ENCODE measurements at places on chromosomes 2 and 18.
A peak's percentile ranks its signal among the peaks of the same experiment; 100 is the strongest.

DNA sequence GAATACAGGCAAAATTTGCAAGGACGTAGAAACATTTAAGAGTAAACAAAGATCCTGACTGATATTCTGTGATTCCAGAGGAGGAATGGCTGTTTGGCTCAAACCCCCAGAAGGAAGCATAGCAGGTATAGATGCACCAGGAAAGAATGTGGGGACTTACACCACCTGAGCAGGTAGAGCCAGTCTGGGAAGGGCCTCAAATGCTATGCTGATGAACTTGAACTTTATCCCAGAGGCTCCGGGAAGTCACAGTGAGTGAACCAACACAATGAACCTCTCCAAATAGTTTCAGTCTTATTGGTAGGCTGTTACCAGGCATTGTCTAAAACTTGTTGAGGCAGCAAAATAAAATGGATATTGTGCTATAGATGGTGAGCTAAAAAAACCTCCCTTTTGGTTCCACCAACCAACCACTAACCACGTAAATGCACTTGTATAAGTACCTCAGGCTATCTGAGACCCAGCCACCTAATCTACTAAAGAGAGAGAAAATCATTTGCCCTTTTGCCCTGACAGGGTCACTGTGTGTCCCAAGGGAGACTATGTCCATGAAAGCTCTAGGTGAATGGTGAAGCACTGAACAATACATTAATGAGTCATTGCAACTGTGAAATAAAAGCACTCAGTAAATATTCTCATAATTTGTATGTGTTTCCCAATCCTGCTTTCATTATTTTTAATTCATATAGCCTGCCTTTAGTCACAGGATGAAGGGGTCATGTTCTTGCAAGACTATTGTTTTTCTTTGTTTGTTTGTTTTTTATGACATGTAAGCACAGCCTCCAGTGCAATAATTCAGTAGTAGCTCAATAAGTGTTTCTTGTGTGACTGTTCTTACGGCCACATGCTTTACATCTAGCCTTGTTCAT, 911.6 kb downstream of the EPHA4 start:
- no peak for DNase-seq

- DNase-seq, result no peak
Measured at GRCh38 chr18:49656073-49656692, 94.3 kb downstream of the LIPG start.

DNA sequence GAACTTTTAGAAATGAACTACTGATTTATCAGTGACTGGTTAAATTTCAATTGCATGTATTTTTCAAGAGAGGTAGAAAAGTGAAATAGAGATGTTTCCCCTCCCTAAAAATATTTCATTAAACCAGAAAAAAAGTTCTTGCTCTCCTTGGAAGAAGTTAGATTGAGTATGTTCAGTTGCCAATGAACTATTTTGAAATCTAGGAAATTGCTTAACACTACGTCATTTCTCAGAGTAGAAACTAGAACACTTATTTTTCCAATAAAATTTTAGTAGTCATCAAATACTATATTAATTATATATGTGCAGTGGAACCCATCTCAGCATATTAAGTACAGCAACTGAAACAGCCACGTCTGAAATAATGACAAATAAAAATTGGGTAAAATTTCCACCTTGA, 51.8 kb upstream of the STAT1 start:
- DNase-seq, result no peak

GRCh38 chr2:71417300-71418202, 35.8 kb upstream of the DYSF start:
- no peak for DNase-seq

- no peak for DNase-seq
Measured at GRCh38 chr2:196823750-196824522, 14.8 kb upstream of the C2orf66 start.

- DNase-seq, result peak; percentile 73
Measured at GRCh38 chr2:55049043-55049820, 1.0 kb downstream of the RTN4 start.

DNA sequence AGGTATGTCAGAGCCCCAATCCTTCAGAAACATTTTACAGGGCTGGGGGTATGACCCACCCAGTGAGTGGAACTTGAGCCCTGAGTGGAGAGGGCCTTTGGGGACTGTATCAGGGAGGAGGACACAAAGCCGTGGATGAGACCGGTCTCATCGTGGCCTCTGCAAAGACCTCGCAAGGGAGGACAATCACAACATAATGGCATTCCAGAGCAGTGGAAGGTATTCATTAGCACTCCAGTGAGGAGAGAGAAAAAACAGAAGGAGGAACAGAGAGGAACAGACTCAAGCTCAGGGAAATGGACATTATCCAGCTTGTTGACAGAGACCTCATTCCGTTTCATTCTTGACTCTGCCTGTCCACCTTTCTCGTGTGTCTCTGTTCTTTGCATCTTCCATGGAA, 38.8 kb upstream of the CTAGE1 start:
- DNase-seq, result no peak

- DNase-seq, result no peak
Measured at GRCh38 chr2:229689307-229689839, 25.0 kb downstream of the DNER start.

GRCh38 chr2:137039482-137040152, 274.3 kb downstream of the THSD7B start:
- no peak for DNase-seq

- no peak for DNase-seq
Measured at GRCh38 chr2:47535996-47536395, 133.0 kb downstream of the MSH2 start.

DNA sequence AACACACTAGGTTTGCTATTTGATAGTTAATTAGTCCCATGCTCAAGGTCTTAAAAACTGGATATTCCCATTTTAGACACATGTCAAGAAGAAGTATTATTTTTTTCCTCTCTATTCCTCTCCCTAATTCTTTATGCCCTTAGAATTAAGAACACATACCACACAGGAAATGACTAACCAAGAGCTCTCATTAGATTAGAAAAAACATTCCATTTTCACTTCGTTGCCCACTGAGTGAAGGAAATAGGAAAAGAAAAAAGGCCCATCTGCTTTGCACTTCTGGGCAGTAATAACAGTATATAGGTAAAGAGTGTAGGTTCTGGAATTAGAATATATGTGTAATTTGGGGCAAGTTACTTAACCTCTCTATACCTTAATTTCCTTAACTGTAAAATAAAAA, 26.9 kb downstream of the ACADL start:
- DNase-seq, result no peak

- no peak for DNase-seq
Measured at GRCh38 chr2:37985333-37985732, 60.2 kb downstream of the RMDN2 start.

- no peak for DNase-seq
Measured at GRCh38 chr2:175792199-175792598, 209.9 kb downstream of the LNPK start.

GRCh38 chr2:46657042-46657504, 177.7 kb downstream of the TMEM247 start:
- peak; percentile 9 for DNase-seq

- DNase-seq, result no peak
Measured at GRCh38 chr2:41527525-41528323, 520.1 kb upstream of the PKDCC start.

- no peak for DNase-seq
Measured at GRCh38 chr18:48125724-48126123, 195.3 kb upstream of the SMAD2 start.

DNA sequence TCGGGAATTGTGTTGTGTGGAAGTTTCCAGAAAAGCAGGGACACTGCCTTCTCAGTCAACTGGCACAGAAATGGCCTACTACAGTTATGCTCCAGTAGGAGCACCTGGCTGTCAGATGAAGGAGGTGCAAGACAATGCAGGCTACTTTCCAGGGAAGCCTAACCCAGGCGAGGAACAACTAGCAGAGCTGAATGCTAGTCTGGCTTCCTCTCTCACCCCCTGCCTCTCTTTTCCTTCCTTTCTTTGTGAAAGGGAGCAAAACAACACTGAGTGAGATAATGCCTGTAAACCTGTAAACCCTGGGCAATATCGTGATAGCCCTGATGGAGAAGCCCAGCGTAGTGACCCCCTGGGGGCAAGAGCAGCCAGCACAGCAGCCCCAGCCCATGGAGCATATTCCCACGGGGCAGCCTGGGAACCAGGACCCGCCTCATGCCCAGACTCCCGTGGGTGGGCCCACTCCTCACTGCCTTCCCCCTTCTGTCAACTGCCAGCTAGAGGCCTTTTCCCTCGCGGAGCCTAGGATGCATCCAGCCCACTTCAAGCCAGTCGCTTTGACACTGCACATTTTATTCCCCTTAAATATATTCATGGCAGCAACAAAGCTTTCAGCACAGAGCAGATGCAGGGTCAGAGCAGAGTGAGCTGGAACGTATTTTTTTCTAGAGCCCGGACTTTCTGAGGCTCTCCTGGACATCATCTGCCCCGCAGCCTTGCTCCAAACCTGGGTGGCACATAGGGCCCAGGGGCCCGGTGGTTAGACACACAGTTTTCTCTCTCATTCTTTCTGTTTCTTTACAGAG, 77.0 kb downstream of the PDCL3 start:
- DNase-seq, result no peak

- no peak for DNase-seq
Measured at GRCh38 chr2:68726608-68727367, 7.8 kb upstream of the ARHGAP25 start.

DNA sequence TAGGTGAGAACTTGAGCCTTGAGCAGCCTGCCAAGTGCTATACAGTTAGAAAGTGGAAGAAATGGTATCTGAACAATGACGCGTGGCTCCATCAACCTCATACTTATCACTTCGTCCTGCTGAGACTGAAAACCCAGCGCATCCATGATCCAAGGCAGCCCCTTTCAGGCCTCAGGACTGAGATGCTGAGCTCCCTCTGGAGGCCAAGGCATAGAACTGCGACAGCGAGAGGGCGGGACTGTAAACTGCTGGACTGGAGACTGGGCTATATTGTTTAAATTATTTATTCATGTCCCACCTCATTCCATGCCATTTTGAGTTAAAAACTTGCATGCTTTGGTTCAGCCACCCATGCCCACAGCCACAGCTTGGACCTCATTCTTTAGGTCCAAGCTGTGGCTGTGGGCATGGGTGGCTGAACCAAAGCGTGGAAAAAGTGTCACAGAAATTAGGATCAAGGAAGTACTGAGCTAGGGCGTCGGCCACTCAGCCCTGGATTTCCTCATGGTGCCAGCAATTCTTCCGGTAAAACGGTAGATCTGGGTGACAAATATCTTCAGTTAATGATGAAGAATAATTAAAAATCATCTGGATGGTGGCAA, 195.5 kb downstream of the L3MBTL4 start:
- DNase-seq, result peak; percentile 44

DNA sequence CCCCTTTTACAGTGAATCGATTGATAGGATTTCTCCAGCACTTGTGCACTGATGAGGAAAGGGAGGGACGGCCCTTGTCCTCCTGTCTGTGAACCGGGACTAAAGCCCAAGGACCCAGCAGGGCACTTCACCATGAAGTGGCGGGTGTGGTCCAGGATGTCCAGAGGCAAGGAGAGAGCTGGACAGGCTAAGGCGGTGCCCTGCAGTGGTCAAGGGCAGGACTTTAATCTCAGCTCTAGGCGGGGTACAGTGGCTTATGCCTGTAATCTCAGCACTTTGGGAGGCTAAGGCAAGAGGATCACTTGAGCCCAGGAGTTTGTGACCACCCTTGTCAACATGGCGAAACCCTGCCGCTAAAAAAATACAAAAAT, 28.2 kb upstream of the SEMA4C start:
- no peak for DNase-seq

DNA sequence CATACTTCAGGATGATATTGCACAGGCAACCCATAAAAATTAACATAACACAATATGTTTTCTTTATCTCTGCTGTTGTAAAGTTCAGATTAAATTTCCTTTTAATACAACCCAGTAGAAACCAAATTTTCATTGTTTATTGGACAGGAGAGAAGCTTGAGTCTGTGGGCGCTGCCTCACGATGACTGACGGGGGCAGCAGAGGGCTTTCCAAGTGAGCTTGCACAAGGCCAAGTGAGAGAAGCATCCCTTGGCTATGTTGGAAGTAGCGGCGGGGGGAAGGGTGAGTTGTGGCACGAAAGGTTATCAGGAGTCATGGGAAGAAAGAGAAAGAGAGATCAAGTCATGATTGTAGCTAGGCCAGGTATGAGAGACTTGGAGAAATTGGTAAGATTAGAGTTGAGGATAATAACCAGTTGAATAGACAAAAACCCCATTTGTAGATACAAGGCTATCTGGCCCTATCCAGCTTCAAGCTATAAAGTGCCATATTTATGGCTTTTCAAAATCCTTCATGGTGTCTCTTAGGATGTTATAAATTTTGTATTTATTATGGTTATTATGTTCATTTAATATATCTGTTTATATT, 413.7 kb upstream of the FAM98A start:
- peak; percentile 5 for DNase-seq

DNA sequence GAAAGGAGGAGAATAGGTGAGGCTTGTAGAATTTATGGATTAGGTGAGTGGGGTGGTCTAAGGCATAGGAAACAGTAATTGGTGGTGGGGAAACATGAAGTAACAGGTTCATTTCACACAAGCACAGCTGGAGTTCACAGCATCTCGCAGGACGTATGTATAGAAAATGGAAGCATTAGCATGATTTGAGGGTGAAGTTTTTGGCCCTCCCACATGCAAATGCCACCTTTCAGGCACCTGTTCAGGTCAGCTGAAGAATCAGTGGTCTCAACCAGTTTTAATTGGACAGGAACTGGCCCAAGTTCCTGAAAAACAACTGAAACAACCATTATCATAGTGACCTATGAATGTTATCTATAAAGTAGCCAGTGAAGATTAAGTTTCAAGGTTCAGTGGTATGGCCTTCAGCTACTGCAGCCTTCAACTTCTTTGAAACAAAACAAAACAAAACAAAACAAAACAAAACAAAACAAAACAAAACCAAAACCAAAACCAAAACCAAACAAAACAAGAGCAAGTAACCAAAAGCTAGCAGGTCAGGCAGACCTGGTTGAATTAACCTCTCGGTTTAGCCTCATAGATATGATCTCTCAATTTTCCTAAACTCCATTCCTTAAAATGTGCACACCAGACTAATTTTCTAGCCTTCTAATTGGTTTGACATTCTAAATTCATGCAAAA, 102.1 kb upstream of the SPHKAP start:
- DNase-seq, result no peak

DNA sequence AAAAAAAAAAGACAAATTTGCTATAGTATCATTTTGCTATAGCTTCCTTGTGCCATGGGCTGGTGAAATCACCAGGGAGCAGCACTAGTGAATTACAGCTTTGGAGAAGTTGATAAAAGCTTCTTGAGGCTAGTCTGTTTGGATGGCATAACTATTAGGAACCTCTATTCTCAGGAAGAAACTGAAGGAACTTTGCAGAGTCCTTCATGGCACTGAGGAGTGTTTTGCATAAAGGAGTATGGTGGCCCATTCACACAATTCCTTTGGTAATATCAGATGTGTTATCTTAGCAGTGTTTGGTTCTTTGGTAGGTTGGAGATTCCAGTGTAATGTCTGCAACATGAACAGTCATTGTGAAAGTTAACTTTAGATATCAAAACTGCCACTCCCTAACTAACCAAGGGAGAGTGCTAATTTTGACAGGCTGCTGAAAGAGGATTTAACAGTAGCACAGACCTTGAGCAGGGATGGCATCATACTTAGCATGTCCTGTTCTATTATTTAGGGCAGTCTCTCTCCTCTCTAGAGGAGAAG, 76.6 kb upstream of the ZFP36L2 start:
- no peak for DNase-seq
